Naive thymus-derived CD8-positive, alpha-beta T cell (primary cell): ENCODE measurements at places on chromosomes 2 and 18. TPM values are rescaled to one million over a fixed set of nuclear protein-coding genes. Genes with fewer than 3 reads are reported as not detected.

GRCh38 chr18:47334966-47335365 lies 83.5 kb upstream of the SKOR2 start:
- H3K36me3 ChIP-seq = no peaks in the 10 kb centered on the region
- no peak overlapping the region for H3K4me3 ChIP-seq
- peaks cover 6% of the 10 kb centered on the region for H3K27me3 ChIP-seq
- H3K4me1 ChIP-seq = no peaks in the 10 kb centered on the region

Gene PDE11A
- not detected for total RNA-seq

Gene AMMECR1L
- total RNA-seq = 14.0 TPM

Gene HOXD8
- not detected for total RNA-seq

DNA sequence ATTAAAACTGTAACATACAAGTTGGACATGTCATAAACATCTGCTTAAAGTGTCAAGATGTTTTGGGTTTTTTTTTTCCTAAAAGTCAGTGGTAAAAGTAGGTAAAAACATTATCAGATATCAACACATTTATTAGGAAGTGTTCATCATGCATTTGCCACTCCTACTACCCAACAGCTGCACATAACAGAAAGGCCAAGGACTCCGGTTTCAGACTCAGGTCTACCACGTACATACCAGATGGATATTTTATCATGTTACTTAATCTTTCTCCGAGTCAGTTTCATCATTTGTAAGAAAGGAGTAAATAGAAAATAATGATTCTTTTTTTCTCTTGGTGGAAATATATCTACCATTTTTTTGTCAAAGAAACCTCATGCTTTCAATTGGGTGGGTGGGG lies 192.3 kb downstream of the UBE2E3 start:
- H3K4me1 ChIP-seq = peaks cover 35% of the 10 kb centered on the region
- no peaks in the 10 kb centered on the region for H3K27me3 ChIP-seq

Gene GNAL
- total RNA-seq = 1.1 TPM

Gene SGO2
- total RNA-seq = 3.4 TPM

DNA sequence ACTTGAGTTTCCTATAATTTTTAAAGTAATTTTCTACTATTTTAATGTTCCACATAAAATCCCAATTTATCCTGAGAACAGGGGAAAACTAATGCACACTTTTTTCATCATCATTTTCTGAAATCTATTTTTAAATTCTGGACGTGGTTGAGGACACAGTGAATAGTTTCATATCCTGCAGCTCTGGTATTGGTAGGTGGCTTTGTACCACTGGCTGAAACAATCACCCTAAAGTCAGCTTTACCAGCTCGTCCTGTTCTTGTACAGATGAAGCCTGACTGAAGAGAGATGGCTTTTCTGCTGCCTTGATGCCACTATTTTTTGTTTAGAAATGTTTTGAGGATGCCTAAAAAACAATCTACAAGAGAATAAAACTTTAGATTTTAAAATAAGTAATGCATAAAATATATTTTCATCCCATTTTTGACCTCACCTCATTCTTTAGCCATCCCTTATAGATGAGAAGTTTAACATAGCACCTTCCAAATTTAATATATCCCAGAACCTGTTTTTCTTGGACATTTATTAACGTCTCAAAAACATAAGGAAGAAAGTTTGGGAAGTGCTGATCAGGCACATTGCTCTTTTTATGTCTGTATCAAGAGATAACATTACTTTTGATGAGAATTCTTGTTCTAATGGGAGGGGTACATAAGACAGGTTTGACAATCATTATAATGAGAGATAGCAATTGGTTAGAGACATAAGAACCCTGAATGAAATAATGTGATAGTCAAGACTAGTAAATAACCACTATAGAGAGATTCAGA lies 80.9 kb downstream of the GALNT1 start:
- H3K36me3 ChIP-seq = peaks cover 43% of the 10 kb centered on the region
- H3K27me3 ChIP-seq = no peaks in the 10 kb centered on the region
- DNase-seq = no peak
- no peak overlapping the region for H3K4me3 ChIP-seq

DNA sequence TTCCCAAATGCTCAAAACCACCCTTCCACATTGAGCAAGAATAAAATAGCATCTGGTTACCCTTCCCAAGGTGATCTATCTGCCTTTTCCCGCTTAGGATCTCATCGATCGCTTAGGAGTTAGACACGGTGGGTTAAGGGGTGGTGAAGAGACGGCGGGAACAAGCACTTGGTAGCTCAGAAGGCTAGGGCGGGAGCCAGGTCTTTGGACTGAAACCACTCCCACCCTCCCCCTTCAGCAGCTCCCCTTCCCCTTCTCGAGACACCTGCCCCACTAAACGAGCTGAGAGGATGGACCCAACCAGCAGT lies 513 bp downstream of the THOC1 start:
- no peaks in the 10 kb centered on the region for H3K27me3 ChIP-seq
- H3K4me3 ChIP-seq = peak overlapping the region; percentile 96
- peak overlapping the region; percentile 99 for H3K27ac ChIP-seq
- H3K4me1 ChIP-seq = peaks cover 48% of the 10 kb centered on the region

DNA sequence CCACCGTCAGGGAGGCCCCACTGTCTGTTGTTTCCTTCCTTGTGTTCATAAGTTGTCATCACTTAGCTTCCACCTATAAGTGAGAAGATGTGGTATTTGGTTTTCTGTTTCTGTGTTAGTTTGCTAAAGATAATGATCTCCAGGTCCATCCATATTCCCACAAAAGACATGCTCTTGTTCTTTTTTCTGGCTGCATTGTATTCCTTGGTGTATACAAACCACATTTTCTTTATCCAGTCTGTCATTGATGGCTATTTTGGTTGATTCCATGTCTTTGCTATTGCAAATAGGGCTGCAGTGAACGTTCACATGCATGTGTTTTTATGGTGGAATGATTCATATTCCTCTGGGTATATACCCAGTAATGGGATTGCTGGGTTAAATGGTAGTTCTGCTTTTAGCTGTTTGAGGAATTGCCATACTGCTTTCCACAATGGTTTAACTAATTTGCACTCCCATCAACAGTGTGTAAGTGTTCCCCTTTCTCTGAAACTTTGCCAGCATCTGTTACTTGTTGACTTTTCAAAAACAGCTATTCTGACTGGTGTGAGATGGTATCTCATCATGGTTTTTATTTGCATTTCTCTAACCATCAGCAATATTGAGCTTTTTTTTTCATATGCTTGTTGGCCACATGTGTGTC lies 156.6 kb upstream of the NOSTRIN start:
- H3K36me3 ChIP-seq = peaks cover 7% of the 10 kb centered on the region
- peaks cover 40% of the 10 kb centered on the region for H3K4me1 ChIP-seq
- H3K27me3 ChIP-seq = no peaks in the 10 kb centered on the region
- no peak overlapping the region for H3K4me3 ChIP-seq
- DNase-seq = no peak

- no peak for DNase-seq
- no peak overlapping the region for H3K4me3 ChIP-seq
- no peaks in the 10 kb centered on the region for H3K4me1 ChIP-seq
- no peak overlapping the region for H3K27ac ChIP-seq
Observed at GRCh38 chr2:114542695-114543094, 100.3 kb downstream of the DPP10 start.

DNA sequence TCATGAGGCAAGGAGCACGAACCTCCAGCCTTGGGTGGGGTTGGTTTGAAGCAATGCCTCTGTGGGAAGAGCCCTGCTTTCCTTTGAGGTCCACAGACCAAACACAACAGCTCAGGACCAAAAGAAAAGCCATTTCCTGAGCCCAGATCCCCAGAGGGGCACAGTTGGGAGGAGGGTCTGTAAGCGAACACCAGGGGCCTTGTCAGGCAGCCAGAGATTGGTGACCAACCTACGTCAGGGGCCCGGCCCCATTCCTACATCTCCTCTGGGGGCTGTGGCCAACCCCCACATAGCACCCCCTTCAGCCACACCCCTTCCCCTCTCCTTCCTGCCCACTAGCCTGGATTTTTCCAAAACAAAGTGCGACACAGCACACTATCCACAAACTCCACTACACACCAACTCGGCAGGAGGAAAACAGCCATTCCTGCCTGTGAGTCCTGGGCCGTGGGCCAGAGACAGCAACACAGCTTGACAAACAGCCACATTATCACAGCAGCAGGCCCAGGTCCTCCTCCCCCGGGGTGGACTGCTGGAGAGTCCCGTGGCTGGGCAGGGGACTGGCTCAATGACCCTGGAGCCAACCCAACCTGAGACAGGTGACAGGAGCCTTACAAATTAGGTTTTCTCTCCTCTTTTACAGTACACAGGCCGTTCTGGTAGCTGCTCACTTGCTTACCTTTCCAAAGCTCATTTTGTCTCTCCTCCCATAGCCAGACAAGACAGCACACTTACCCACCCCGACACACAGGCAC lies 98.8 kb downstream of the TNS1 start:
- peaks cover 25% of the 10 kb centered on the region for H3K27me3 ChIP-seq
- no peak overlapping the region for H3K4me3 ChIP-seq
- DNase-seq = no peak
- peaks cover 22% of the 10 kb centered on the region for H3K4me1 ChIP-seq
- no peak overlapping the region for H3K27ac ChIP-seq
- H3K36me3 ChIP-seq = no peaks in the 10 kb centered on the region

Gene ARHGEF4
- total RNA-seq = 10.2 TPM

- H3K4me1 ChIP-seq = no peaks in the 10 kb centered on the region
- peaks cover 76% of the 10 kb centered on the region for H3K36me3 ChIP-seq
- no peak for DNase-seq
- no peak overlapping the region for H3K27ac ChIP-seq
- H3K4me3 ChIP-seq = no peak overlapping the region
- no peaks in the 10 kb centered on the region for H3K27me3 ChIP-seq
Observed at GRCh38 chr2:86048383-86048701, 57.3 kb downstream of the POLR1A start.

- no peaks in the 10 kb centered on the region for H3K4me1 ChIP-seq
- no peak overlapping the region for H3K4me3 ChIP-seq
- H3K27ac ChIP-seq = no peak overlapping the region
- no peaks in the 10 kb centered on the region for H3K36me3 ChIP-seq
- peaks cover 3% of the 10 kb centered on the region for H3K27me3 ChIP-seq
Observed at GRCh38 chr2:53490659-53491058, 276.9 kb upstream of the CHAC2 start.
